GM23248 (cell line): ENCODE measurements at places on chromosomes 6 and 20. TPM values are rescaled to one million over a fixed set of nuclear protein-coding genes. Genes with fewer than 3 reads are reported as not detected.

Gene FUT9
- not detected in 2 replicates for polyA plus RNA-seq

Gene HLA-DRB1
- 0.21 and 0.52 TPM in 2 replicates for polyA plus RNA-seq

Gene ADAM33
- polyA plus RNA-seq = 17.4 and 22.6 TPM in 2 replicates

Gene KCNK15
- polyA plus RNA-seq = 5.2 and 5.7 TPM in 2 replicates

Gene GPR63
- 0.10 and 0.11 TPM in 2 replicates for polyA plus RNA-seq

Gene SLC22A1
- polyA plus RNA-seq = not detected in 2 replicates

Gene LAMA2
- polyA plus RNA-seq = 7.2 and 8.3 TPM in 2 replicates

Gene HSP90AB1
- 392 and 395 TPM in 2 replicates for polyA plus RNA-seq

Gene EPPIN
- polyA plus RNA-seq = not detected in 2 replicates

Gene SLC22A16
- polyA plus RNA-seq = not detected in 2 replicates

Gene CPNE1
- 166 and 178 TPM in 2 replicates for polyA plus RNA-seq

Gene MOG
- not detected in 2 replicates for polyA plus RNA-seq

Gene TMEM217
- 4.4 and 6.5 TPM in 2 replicates for polyA plus RNA-seq

Gene PROKR2
- polyA plus RNA-seq = not detected in 2 replicates

Gene CALHM6
- polyA plus RNA-seq = 1.6 and 1.7 TPM in 2 replicates

Gene GRM1
- polyA plus RNA-seq = not detected in 2 replicates

Gene ZNFX1
- polyA plus RNA-seq = 47.3 and 49.2 TPM in 2 replicates

Gene KIAA1755
- polyA plus RNA-seq = 3.6 and 4.0 TPM in 2 replicates

Gene DACT2
- polyA plus RNA-seq = not detected in 2 replicates

Gene TBX18
- 5.1 and 5.7 TPM in 2 replicates for polyA plus RNA-seq

Gene SLC22A7
- not detected in 2 replicates for polyA plus RNA-seq

Gene TMEM239
- polyA plus RNA-seq = not detected in 2 replicates

Gene SYCP2
- 0.24 and 0.39 TPM in 2 replicates for polyA plus RNA-seq

Gene CALHM5
- polyA plus RNA-seq = 0.51 TPM in 2 replicates

Gene FRK
- 0.06 and 0.09 TPM in 2 replicates for polyA plus RNA-seq

Gene ECT2L
- polyA plus RNA-seq = not detected in 2 replicates

Gene NHLRC1
- 3.1 and 3.7 TPM in 2 replicates for polyA plus RNA-seq

Gene SLC32A1
- polyA plus RNA-seq = not detected in 2 replicates
